ENCODE measurements at places on chromosomes 5 and 9.

GRCh38 chr9:78032730-78033457 is 1.3 kb upstream of the GNAQ start:
- DNase-seq = no peak

GRCh38 chr9:129095170-129095667 is 14.3 kb downstream of the DOLPP1 start:
- no peak for DNase-seq

DNA sequence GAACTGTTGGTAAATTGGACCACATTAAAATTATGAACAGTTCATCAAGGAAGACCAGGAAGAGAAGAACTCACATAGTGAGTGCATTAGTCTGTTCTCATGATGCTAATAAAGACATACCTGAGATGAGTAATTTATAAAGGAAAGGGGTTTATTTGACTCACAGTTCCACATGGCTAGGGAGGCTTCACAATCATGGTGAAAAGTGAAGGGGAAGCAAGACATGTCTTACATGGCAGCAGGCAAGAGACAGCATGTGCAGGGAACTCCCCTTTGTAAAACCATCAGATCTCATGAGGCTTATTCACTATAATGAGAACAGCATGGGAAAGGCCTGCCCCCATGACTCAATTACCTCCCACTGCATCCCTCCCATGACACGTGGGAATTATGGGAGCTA is 135.9 kb upstream of the MAN2A1 start:
- DNase-seq = no peak

- DNase-seq = peak; percentile 60
These were observed 28.4 kb downstream of the GLRX start for GRCh38 chr5:95794070-95794516.

- DNase-seq = no peak
These were observed 12.7 kb upstream of the CCL27 start for GRCh38 chr9:34675048-34675714.

Measured in BJ (cell line).